ENCODE measurements at places on chromosomes 7 and 10.

- DNase-seq = no peak
Observed at GRCh38 chr7:56063882-56064625, at the start of gene SUMF2. Gene SUMF2, plus strand, starts transcription at chr7:56064286. Its CDS starts 26 bp downstream, at chr7:56064312.

GRCh38 chr7:132696332-132696731, 120.1 kb upstream of the PLXNA4 start:
- no peak for DNase-seq

GRCh38 chr10:70939441-70940003, 51.2 kb upstream of the PCBD1 start:
- DNase-seq = no peak

GRCh38 chr10:110512461-110513187, 14.9 kb downstream of the DUSP5 start:
- DNase-seq = peak; percentile 85

- no peak for DNase-seq
Observed at GRCh38 chr7:33824911-33825459, 80.4 kb upstream of the BMPER start.

- no peak for DNase-seq
Observed at GRCh38 chr7:80611779-80612178, 26.7 kb upstream of the CD36 start.

GRCh38 chr7:123782071-123782798, 33.4 kb upstream of the WASL start:
- no peak for DNase-seq

Data from kidney epithelial cell (primary cell).